ENCODE measurements at places on chromosomes 3 and 15.

DNA sequence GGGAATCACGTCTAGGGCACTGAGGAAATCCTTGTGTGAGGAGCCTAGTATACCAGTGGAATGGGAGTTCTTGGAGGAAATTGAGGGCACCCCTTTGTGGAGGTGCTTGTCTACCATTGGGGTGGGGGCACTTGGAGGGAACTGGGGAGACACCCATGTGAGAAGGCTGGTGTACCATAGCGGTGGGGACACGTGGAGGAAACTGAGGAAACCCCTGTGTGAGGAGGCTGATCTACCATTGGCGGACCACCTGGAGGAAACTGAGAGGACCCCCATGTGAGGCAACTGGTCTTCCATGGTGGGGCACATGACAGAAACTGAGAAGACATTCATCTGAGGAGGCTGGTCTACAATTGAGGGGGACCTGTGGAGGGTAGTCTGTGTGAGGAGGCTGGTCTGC, 164.5 kb downstream of the FBLN2 start:
- no peak for DNase-seq

DNA sequence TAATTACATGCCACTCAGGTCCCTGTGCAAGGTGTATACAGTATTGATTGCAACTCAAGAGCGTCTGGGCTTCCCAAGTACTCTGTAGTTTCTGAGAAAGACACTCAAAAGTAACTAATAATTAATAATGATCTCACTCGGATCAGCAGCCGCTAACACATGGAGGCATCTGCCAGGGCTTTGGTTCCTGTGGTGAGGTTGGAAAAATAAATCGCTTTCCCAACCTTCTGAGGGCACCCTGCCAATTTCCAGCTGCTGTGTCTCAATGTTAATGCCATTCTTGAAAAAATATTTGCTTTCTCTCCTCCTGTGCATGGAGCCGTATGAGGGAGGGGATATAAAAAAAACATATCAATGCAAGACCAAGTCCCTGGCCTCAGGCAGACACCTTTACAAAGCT, 116.5 kb upstream of the SLC2A2 start:
- no peak for DNase-seq

DNA sequence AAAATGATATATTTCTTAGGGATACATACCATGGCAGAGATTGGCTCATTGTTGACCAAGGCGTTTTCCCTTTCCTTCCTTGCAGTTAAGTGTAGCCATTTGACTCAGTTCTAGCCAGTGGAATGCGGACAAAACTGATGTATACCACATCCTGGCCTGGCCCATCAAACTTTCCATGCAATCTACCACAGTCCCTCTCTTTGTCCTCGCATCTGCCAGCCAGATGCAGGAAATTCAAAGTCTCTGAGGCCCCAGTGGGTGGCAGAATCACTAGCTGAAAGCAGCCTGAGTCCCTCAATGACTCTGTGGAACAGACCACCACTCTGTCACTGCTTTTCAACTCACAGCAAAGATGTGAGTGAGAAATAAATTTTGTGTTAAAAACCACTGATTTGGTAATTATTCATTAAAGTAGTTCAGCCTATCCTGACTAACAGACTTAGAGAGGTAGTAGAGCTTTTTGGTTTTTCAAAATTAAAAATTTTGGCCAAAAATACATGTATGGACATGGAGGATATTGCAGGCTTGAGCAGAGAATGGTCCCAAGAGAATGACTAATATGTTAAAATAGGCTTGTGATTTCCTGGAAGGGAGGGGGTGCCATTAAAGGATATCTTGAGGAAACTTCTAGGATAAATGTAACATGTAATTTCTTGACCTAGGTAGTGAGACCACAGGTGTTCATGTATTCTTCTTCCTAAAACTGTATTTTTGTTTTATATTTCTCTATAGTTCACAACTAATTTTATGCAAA, 10.9 kb downstream of the LRRFIP2 start:
- DNase-seq: no peak

DNA sequence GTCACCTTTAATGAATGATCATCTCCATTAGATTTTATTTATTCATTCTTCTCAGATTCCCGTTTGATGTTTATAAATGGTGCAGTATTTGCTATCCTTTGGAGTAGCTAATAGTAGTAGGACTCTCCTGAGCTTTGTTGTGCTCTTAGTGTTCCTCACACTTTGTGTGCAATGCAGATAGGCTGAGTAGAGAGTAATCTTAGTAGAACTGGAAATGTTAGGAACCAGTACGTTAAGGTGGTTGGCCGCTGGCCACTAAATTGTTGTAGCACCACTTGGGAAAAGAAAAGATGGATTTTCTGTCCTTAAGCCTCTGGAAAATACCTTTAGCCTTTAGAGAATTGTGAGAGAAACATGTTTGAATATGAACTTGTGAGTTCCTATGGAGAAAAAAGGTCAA, 19.9 kb upstream of the EBLN2 start:
- no peak for DNase-seq

- no peak for DNase-seq
These were observed 403.3 kb upstream of the SGO1 start for GRCh38 chr3:20589275-20589674.

DNA sequence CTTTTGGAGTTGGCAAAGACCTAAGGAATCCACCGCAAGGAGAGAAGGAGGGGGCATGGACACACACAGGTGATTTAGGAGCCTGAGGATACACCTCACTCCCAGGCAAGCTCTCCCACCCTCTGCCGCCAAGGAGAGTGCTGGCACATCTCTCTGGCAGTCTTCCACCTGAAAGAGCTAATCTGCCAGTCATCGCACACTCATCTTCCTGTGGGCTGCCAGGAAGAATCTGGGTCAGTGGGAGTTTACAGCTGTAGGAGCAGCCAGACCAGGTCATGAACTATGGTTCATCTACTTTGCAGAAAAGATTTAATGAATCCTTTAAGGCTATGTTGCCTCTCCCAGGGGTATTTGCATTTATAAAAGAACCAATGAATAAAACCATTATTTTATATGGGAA, 170.6 kb upstream of the TSC22D2 start:
- no peak for DNase-seq

DNA sequence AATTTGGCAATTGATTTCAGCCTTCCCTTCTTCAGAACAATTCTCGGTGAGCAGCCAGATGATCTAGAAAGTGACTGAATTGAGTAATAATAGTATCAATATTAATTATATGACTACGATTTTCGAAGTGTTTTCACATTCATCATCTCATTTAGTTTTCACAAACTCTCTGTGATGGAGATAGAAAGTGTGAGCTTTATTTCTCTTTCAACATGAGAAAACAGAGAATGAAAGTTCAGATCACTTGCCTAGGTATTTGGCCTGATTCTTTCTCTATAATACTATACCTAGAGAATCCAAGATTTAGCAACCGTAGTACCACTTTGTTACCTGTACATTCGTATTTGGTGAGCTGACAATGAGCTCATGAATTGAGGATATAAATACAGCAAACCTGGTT, 739.2 kb upstream of the NR2F2 start:
- DNase-seq: no peak

- no peak for DNase-seq
These were observed 28.0 kb upstream of the GABRA5 start for GRCh38 chr15:26838742-26839460.

DNA sequence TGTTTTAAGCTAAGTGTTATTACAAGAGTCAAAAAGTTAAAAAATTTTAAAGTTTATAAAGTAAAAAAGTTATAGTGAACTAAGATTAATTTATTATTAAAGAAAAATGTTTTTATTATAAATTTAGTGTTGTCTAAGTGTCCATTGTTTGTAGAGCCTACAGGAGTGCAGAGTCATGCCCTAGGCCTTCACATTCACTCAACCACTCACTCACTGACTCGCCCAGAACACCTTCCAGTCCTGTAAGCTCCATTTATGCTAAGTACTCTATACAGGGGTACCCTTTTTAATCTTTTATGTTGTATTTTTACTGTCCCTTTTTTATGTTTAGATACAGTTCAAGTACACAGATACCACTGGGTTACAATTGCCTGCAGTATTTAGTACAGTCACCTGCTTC, 37.2 kb downstream of the EEFSEC start:
- DNase-seq: no peak

GRCh38 chr3:116897382-116897781, 187.8 kb downstream of the TUSC7 start:
- no peak for DNase-seq

GRCh38 chr15:90946941-90947576, 7.6 kb upstream of the RCCD1 start:
- no peak for DNase-seq
